A549 (cell line): ENCODE measurements at places on chromosomes 7 and 10. TPM values are rescaled to one million over a fixed set of nuclear protein-coding genes. Genes with fewer than 3 reads are reported as not detected.

- peak; percentile 37 for DNase-seq
Measured at GRCh38 chr10:89563861-89564478, 28.6 kb upstream of the SLC16A12 start.

DNA sequence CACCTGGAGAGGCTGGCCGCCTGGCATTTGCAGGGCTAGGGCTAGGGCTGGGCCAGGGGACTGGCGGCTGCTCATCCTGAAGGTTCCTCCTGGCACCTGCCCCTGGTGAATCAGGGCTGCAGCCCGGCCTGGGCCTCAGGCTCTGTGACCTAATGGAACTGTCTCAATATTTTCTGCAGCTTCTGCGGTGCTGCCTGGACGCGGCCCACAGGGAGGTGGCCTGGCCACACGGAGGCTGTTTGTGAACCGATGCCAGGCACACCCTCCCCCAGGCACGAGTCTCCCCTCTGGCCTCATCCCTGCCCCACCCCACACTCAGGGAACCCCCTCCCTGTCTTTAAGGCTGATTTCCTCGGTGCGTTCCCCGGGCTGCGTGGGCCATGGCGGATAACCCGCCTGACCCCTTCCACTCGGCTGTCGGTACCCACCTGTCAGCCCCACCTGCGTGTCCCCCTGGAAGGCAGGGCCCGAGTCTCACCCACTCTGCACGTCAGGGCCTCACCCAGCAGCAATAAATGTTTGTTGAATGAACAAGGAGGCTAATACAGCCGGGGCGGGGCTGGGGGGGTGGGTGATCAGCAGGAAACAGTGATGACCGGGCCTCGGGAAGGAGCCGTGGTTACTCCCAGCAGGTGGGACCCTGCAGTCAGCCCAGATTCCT, 54.5 kb upstream of the DNAJB6 start:
- DNase-seq: no peak

DNA sequence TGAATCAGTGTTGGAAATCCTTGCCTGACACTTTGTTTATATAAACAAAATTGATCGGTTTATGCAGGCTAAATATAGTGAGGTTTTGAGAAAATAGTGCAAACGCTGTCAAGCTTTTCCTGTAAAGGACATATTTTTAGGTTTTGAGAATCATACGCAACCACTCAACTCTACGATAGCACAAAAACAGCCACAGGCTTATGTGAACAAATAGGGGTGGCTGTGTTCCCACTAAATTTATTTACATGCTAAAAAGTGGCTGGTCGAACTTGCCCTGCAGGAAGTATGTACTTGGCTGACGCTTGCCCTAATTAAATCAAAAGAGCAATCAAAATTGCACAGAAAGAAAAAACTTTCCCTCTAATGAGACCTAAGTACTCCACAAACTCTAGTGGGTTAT, 234.7 kb upstream of the CACNA2D1 start:
- DNase-seq: no peak

SLC39A12 gene
- not detected in 3 replicates for polyA plus RNA-seq

- DNase-seq: no peak
Measured at GRCh38 chr7:141317033-141317585, 234.1 kb upstream of the AGK start.

FKBP9 gene
- 106 to 123 TPM (median 112 TPM) in 3 replicates for polyA plus RNA-seq

R3HCC1L gene
- 11.0 to 11.9 TPM (median 11.4 TPM) in 3 replicates for polyA plus RNA-seq

GCK gene
- polyA plus RNA-seq: 0.12 TPM in 1 of 3 replicates, not detected in the others

DNA sequence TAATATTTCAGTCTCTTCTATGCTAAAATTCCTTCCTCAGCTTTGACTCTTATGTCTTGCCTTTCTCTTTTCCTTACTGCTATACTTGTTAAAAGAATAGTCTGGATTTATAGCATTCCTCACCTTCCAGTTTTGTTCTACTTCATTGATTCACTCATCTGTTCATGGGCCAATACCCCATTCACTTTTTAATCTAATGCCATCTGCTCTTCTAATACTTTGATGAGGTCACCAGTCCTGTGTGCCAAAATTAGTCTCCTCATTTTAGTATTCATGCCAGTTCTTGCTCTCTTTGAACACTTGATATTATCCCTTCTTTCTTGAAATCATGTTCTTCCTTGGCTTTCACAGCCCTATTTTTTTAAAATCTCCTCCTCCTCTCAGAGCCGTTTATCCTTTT, 19.3 kb downstream of the STK17A start:
- DNase-seq: no peak

VSTM4 gene
- polyA plus RNA-seq: 0.22 to 0.53 TPM (median 0.41 TPM) in 3 replicates

GRCh38 chr7:7773334-7774309, 55.2 kb upstream of the RPA3 start:
- DNase-seq: no peak

GUSB gene
- 28.6 to 32.3 TPM (median 32.1 TPM) in 3 replicates for polyA plus RNA-seq

AKR1C4 gene
- polyA plus RNA-seq: 0.37 to 0.58 TPM (median 0.54 TPM) in 3 replicates

GDF2 gene
- not detected in 3 replicates for polyA plus RNA-seq

DNA sequence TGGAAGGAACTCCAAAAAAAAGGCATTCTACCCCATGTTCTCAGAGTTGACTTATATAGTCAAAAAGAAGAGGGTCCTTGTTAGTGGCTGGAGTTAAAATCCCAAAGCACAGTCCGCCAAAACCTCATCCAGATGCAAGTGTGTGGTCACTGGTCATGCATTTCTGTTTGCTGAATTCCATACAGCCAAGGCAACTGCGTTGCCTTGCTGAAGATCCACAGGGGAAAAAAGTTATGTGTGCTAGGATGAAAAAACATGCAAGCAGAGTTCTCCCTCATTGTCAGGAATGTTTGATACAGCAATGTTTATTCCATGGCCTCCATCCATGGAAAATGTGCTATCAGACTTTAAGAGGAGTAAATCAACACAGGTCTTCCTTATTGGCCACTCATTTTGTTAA, 213.1 kb downstream of the CREB5 start:
- no peak for DNase-seq

NPFFR1 gene
- not detected in 3 replicates for polyA plus RNA-seq

- DNase-seq: no peak
Measured at GRCh38 chr10:88523739-88524400, 59.2 kb downstream of the RNLS start.

MYL7 gene
- not detected in 3 replicates for polyA plus RNA-seq

GPER1 gene
- 0.50 to 0.80 TPM (median 0.54 TPM) in 3 replicates for polyA plus RNA-seq

DNA sequence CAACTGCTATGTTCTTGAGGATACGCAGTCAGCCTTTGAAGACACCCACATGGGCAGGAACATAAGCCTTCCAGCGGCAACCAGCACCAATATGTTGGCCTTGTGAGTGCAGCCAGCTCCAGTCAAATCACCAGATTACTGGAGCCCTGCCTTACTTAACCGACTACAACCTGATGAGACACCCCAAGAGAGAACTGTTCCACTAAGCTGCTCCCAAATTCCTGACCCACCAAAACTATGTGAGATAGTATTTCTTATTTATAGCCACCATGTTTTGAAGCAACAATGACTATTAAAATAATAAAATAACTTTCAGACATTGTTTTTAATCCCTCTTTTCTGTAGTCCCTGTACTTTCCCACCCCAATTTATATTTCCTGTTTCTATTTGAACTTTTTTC, 179.6 kb downstream of the ADK start:
- DNase-seq: no peak

PON3 gene
- 35.3 to 49.0 TPM (median 48.7 TPM) in 3 replicates for polyA plus RNA-seq

CDHR1 gene
- polyA plus RNA-seq: 0.03 to 0.10 TPM (median 0.09 TPM) in 3 replicates

DNA sequence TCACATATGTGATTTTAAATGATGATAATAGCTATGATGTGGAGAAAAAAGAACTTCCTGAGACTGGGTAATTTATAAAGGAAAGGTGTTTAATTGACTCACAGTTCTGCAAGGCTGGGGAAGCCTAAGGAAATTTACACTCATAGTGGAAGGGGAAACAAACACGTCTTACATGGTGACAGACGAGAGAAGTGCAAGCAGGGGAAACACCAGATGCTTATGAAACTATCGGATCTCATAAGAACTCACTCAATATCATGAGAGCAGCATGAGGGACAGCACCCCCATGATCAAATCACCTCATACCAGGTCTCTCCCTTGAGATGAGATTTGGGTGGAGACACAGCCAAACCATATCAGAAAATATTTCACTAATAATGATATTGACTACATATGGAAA, 4.1 kb upstream of the LIPN start:
- DNase-seq: no peak

DNA sequence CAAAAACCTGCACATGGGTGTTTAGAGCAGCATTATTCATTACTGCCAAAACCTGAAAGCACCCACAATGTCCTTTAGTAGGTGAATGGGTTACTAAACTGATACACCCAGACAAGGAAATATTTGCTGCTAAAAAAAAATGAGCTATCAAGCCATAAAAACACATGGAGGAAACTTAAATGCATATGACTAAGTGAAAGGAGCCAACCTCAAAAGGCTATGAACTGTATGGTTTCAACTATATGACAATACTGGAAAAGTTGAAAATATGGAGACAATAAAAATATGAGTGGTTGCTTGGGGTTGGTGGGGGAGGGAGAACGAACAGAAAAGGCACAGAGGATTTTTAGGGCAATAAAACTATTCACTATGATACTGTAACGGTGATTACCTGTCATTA, 291.0 kb downstream of the TNS3 start:
- no peak for DNase-seq

GRCh38 chr10:44233561-44234482, 151.1 kb downstream of the CXCL12 start:
- no peak for DNase-seq

- DNase-seq: no peak
Measured at GRCh38 chr10:71355886-71356285, 36.8 kb downstream of the SLC29A3 start.

GRCh38 chr10:102669206-102670064, 25.2 kb downstream of the TRIM8 start:
- peak; percentile 34 for DNase-seq

- DNase-seq: peak; percentile 60
Measured at GRCh38 chr7:131106681-131107336, 220.9 kb upstream of the MKLN1 start.

PRKRIP1 gene
- 21.3 to 25.6 TPM (median 24.1 TPM) in 3 replicates for polyA plus RNA-seq

- no peak for DNase-seq
Measured at GRCh38 chr10:12597788-12598765, 248.7 kb downstream of the CAMK1D start.

DNA sequence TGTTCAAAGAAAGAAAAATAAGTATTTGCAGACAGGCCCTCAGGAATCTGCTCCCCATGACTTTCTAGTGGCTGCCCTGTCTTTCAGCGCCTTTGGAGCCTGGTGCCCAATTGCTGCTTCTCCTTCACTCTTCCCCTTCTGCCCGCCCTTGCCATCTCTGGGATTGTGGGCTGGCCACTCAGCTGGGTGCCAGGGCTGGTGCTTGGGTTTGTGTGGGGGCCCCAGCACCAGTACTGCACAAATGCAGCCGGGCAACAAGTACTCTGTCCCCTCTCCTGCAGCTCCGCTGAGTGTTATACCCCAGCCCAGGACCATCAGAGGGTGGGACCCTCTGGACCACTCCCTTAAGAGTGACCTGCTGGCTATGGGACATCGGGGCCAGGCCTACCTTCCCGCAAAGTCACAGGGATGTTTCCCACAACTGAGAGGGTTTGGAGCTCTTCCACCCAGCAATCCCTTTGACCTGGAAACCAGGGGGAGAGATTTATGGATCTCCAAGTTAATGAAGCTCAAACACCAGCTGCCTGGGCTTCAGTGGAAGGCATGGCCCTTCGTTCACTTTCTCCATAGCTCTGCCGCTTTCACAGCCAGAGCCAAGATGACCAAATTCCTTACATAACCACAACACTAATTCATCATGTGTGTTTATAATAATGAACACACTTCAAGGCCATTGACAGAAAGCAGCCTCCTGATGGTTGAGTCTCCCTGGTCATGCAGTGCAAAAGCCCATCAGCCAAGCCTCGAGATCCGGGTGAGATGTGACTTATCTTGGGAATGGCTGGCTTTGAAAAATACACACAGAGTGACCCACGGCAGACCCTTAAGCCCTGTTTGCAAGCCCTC, 313.9 kb upstream of the ZNF32 start:
- no peak for DNase-seq

DNA sequence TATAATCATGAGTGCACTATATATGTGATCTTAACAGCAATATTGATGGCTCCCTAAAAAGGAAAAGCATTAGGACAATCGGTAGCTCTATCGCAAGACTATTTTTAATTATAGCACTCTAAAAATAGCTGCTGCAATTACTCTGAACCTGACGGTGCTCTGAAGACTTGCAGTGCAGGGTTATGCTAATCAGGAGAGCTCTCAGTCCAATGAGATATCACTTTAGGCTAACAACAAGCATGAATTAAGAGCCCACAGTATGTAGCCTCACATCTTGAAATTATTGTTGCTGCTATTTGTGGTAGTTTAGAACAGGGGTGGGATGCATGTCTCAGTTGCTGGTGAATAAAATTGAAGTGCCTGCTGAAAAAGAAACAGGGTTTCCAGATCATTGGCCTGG, 515.8 kb upstream of the AKR1E2 start:
- no peak for DNase-seq

- DNase-seq: peak; percentile 53
Measured at GRCh38 chr7:24907311-24907886, 72.6 kb downstream of the OSBPL3 start.

CTAGE6 gene
- polyA plus RNA-seq: not detected in 3 replicates

DNA sequence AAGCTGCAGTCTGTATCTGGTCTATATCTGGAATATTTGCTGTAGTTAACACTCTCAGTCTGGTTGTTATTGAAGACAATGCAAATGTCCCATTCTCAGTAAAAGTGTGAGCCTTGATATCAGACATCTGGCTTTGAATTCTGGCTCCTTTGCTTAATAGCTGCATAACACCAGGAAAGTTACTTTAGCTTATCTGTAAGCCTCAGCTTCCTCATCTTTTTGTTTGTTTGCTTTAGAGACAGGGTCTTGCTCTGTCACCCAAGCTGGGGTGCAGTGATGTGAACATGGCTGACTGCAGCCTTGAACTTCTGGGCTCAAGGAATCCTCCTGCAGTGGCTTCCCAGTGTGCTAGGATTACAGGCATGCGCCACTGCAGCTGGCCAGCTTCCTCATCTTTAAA, 41.3 kb downstream of the CNNM2 start:
- DNase-seq: no peak

CLRN3 gene
- 0.08 TPM in 1 of 3 replicates, not detected in the others for polyA plus RNA-seq

DNA sequence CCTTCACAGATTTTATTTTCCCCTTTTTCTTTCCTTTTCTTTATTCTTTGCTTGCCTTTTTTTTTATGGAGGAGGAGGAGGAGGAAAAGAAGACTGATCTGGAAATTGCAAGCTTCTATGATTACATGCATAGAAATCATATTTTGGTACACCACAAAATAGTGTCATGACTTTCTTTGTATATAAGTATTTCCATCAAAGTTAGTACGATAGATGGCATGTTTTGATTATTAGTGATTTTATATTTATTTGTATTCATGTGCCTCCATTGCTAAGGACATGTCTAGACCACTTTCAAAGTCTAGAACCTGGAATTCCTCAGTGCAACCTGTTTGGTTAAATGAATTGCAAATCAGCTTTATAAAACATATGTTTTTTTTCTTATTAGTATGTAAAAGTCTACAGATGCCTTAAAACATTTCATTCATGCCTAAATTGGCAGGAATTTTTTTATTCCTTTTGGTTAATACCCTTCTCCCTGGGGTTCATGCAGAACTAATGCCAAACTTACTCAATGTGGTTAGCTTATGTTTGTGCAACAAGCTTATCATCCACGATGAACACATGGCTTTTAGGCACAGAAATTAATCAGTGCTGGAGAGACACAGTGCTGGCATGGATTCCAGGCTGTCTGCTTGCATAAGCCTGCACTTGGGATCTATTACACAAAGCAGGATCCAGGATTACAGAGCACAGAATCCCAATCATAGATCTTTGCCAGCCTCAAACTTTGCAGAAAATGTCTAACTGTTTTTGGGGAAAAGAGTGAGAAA, 213.1 kb downstream of the CHRM2 start:
- DNase-seq: no peak
